ENCODE measurements at places on chromosomes 13 and 19. TPM values are rescaled to one million over a fixed set of nuclear protein-coding genes. Genes with fewer than 3 reads are reported as not detected.

The C19orf18 gene
- total RNA-seq: not detected

The RNF17 gene
- 0.98 TPM for total RNA-seq

The C5AR2 gene
- total RNA-seq: 0.07 TPM

The ENOX1 gene
- total RNA-seq: 5.5 TPM

The TYROBP gene
- not detected for total RNA-seq

The NCCRP1 gene
- not detected for total RNA-seq

The CRX gene
- not detected for total RNA-seq

The ZNF208 gene
- total RNA-seq: 0.33 TPM

The TEX29 gene
- 0.26 TPM for total RNA-seq

The CLDN10 gene
- 3.4 TPM for total RNA-seq

The DMAC2 gene
- 33.4 TPM for total RNA-seq

The ZNF844 gene
- total RNA-seq: 8.8 TPM

The NRTN gene
- 0.07 TPM for total RNA-seq

The RNF225 gene
- 0.13 TPM for total RNA-seq

The GRK1 gene
- total RNA-seq: not detected

The SOHLH2 gene
- 0.56 TPM for total RNA-seq

The ZNF91 gene
- 16.0 TPM for total RNA-seq

The COL4A2 gene
- 1,112 TPM for total RNA-seq

The PRR22 gene
- 0.13 TPM for total RNA-seq

The CPT1C gene
- total RNA-seq: 24.3 TPM

The ALDH16A1 gene
- total RNA-seq: 18.3 TPM

The KIR2DL4 gene
- total RNA-seq: not detected

The CAPN12 gene
- total RNA-seq: 0.13 TPM

The DHDH gene
- total RNA-seq: 0.17 TPM

The LAIR2 gene
- not detected for total RNA-seq

The WDR88 gene
- not detected for total RNA-seq

The SNAPC2 gene
- total RNA-seq: 14.9 TPM
